GM04504 (cell line): ENCODE measurements at places on chromosomes 5 and 9.

DNA sequence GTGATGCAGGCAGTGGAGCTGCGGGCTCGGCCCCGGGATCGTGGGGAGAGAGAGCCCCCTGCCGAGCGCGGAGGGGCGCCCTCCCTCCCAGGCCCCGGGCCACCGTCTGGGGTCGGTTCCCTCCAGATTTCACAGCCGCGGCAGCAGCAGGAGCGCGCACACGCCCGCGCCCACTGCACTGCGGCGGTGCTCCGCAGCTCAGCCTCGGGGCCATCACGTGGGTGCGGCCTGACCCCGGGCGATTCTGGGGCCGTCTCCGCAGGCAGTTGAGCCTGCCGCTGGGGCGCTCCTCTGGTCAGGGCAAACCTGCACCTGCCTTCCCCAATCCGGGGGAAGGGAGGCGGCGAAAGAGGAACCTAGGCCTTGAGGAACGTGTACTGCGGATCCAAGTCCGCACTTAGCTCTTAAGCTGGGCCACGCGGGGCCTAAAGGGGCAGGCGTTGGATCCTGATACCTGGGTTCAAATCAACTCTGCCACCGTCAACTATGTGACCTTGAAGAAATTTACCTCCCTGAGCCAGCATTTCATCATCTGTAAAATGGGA lies 9.4 kb upstream of the DELE1 start:
- DNase-seq, result no peak

GRCh38 chr5:7181841-7182240 lies 214.1 kb upstream of the ADCY2 start:
- no peak for DNase-seq

DNA sequence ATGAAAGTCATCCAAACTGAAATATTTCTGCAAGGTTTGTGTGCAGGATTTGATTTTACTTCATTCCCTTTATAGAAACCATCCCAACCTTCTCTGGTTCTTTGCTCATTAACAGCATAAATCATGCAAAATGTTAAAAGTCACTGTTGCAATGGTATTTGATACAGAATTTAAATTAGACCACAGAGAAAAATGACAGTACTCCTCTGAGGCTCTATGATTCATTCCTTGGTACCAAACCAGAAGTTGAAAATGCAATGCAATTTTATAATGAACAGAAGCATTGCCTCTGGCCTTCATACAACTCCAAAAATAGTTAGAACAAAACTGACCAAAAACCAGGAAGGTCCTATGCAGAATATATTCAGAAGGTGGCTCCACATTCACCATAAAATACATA lies 607.1 kb downstream of the TLE1 start:
- DNase-seq, result peak; percentile 12

- DNase-seq, result no peak
Measured at GRCh38 chr5:15571618-15572017, 71.6 kb downstream of the FBXL7 start.

DNA sequence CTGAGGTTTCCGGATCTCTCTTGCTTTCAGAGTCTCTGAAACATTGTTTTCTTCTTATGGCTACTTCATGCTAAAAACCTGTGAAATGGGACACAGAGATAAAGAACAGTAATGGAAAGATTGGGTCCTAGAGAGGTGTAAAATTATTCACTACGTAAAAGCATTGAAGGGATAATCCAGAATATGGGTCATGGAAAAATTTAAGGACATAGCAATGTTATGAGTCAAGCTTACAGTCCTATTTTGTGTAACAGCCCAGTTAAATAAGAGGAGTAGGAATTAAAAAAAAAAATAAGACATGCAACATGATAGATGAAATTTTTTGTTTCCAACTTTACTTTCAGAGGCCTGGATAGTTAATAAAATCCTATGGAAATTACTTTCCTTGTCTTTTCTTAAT lies 61.9 kb upstream of the ELL2 start:
- DNase-seq, result no peak

DNA sequence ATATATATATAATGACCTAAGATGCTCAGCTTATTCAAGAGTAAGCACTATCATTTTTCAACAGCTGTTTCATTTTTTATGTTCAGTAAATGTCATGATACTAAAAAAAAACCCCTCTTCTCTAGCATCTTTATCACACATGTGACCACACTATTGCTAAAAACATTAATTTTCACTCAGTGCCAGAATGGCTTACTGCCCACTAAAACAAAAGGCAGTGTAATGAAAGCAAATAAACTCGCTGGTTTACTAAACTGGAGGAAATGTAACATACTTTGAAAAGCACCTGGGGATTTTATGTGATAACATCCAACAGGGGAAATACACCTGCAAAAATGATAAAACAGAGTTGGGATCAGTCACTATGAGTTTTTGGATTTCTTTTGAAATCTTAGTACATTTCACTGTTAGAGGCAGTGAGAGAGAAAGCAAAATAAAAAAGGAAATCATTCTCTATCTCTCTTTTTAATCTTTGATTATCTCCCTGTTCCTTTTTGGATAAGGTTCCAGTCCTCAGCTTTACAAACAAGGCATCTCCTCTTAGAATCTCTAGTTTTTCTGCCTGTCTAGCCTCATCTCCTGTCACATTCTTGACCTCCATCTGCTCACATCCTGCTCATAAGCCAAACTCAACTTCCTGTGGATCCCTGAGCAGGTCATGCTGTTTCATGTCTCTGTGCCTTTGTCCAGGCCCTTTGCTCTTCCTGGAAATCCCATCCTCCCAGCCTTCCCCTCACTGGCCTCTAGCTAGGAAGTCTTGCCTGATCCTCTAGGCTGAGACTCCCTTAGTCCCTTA lies 338.0 kb downstream of the MAN2A1 start:
- no peak for DNase-seq

DNA sequence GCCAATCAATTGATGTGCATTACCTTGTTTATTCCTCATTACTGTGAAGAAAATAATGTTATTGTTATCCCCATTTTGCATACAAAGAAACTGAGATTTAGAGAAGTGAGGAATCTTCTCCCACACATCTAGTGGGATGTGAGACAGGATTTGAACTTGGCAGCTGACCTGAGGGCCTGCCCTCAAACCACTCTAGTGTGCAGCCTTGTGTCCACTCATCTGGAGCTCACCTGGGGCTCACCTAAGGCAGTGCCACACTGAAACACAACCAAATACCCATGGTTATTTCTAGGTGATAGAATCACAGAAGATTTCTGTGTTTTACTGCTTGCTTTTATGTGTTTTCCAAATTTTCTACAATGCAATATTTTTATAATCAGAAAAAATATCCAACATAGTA lies 94.7 kb upstream of the SAP30L start:
- no peak for DNase-seq
